Activated CD4-positive, CD25-positive, alpha-beta regulatory T cell (primary cell): ENCODE measurements at places on chromosomes 1 and 21.

DNA sequence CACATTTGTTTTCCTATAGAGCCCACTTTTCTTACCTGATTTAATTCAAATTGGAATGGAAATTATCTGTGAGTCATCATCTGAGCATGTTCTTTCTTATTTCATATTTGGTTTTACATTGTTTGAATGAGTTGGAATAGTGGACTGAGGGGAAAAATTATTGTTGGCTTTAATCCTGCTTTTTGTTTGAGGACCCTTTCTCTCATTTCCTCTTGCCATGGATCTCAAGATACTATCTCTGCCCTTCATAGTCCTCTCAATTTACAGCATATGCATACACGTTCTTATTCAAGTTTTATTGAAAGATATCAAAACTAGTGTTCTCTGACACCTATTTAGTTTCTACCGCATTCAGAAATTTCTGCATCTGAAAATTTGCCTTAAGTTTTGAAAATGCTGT, 5.1 kb downstream of the KCNK2 start:
- DNase-seq = no peak

DNA sequence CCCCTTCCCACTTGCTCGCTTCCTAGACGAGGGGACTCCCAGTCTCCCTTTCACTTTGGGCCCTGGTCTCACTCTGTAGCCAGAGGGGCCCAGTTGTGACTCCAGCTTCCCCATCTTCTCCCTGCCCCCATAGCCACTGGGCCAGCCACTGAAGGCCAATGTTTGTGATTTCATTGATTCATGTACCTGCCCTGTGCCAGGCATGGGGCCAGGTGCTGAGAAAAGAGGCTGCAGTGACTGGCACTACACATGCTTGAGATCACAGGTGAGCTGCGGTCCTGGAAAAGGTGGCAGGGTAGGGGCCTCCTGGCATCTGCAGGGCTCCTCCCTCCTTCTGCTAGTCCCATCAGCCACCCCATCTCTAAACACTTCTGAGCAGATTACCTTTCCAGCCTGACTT, 345.3 kb upstream of the VAMP3 start:
- DNase-seq = no peak

DNA sequence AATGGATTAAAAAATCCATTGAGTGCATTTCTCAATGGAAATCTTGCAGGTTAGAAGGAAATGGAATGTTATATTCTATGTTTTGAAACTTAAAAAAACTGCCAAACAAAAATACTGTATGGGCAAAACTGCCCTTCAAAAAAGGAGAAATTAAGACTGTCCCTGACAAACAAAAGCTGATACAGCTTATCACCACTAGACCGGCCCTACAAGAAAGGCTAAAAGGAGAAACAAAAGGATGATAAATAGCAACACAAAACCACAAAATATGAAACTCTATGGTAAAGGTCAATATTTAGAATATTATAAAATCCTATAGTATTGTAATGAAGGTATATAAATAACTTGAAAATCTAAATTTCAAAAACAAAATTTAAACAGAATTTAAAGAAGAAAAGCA, 60.0 kb downstream of the SLC25A24 start:
- DNase-seq = no peak

DNA sequence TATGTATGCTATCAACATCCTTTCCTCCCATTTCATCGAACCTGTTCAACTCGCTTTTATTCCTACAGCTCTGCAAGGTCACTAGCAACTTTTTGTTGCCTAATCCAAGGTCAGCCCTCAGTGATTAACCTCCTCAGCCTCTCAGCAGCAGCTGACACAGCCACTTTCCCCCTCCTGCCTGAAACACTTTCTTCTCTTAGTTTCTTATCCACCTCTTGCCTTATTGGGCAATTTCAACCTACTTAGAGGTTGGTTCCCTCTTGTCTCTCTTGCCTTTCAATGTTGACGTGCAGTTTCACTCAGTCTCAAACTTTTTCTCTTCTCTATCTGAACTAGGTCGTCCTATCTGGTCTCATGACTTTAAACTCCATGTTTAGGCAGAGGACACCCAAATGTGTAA, 156.3 kb downstream of the C1orf94 start:
- DNase-seq = no peak

- no peak for DNase-seq
These were observed 105.8 kb downstream of the COLGALT2 start for GRCh38 chr1:183931646-183932271.
